ENCODE measurements at places on chromosomes 7 and 10. TPM values are rescaled to one million over a fixed set of nuclear protein-coding genes. Genes with fewer than 3 reads are reported as not detected.

GRCh38 chr10:111921821-111922220 lies 261.7 kb downstream of the GPAM start:
- no peak for DNase-seq

Gene HOXA1
- 0.40 TPM for total RNA-seq

DNA sequence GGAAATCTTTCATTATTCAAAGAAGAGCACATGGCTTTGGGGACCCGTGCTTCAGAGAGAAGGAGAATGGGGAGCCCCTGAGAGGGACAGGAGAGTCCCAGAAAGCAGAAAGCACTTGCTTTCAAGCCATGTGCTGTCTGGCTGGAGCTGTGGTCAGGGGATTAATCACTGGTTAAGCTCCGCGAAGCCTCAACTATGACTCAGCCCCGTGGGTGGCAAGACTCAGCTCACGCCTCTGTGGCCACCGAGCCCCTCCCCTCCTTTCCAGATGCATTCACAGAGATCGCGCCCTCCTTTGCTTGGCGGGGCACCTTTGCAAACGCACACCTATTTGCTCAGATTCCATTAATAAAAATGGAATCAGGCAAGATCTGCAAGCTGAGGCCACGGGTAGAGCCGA lies 202.9 kb upstream of the TCERG1L start:
- DNase-seq: no peak

Gene VWDE
- total RNA-seq: 1.7 TPM

GRCh38 chr7:87498893-87499292 lies 23.4 kb upstream of the ABCB4 start:
- DNase-seq: no peak

- DNase-seq: no peak
Observed at GRCh38 chr7:151690606-151691005, 170.9 kb upstream of the RHEB start.

DNA sequence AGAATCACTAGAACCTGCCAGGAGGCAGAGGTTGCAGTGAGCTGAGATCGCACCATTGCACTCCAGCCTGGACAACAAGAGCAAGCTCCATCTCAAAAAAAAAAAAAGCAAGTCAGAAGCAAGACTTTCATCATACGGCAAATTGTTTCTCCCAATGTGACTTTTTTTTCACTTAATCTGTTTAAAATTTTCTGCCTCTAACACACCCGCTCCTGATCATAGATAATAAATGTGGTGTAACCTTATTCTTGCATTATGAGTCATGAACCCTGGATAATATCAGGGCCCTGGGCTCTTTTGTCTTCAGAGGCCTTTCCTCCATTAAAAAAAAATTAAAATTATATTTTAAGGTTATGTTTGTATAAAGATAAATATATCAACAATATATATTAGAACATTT lies 111.4 kb upstream of the JCAD start:
- DNase-seq: no peak

DNA sequence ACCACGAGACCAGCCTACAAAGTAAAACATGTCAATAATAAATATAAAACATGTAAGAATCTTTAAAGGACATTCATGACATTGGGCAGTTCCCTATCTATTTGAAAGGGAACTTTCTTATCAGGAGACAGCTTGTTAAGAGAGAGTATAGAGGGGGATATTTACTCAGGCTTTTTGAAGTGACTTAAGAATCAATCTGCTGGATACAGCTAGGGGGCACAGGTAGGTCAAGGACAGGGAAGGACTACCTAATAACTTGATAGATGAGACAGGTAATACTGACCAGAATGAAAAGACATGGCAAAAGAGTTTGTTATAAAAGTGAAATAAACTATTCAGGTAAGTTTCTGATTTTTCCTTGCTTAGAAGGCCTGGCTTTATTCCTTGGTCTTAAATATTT lies 21.8 kb upstream of the LRRD1 start:
- no peak for DNase-seq

Gene FZD1
- 20.3 TPM for total RNA-seq

DNA sequence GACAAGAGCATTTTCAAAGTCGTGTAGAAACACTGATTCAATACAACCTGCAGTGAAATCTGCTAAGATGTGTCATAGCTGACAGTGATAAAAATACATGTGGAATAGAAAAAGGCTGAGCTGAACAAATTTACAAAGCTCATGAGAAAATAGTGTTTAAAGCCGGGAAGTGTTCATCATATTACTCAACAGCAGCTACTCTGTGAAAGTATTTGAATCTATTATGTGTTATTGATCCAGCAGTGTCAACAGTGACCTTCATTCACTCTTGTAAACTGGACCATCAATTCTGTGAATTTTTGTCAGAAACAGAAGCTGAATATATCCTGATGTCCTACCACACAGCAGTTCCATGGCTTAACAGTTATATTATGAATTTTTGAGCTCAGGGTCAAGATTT lies 11.6 kb downstream of the DYDC1 start:
- no peak for DNase-seq

Data from mucosa of gallbladder (tissue), 1 donor.